ENCODE measurements at places on chromosomes 2 and 18.

GRCh38 chr2:65482971-65483370, 50.6 kb upstream of the SPRED2 start:
- no peak for DNase-seq

DNA sequence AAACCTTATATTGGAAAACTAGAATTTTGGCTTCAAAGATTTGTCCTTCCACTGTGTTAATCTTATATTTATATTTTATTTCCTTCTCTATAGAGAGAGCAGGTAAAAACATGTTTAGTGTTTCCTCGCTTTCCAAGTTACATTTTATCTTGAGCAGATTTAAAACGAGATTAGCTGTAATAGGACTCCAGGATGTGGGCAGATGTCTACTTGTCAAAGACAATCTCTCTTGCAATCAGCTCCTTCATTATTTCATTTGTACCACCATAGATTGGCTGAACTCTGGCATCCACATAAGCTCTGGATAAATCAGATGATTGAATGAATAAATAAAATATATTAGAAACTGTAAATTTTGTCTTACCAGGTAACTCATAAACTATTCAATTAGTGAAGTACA, 17.5 kb upstream of the KANSL1L start:
- peak; percentile 13 for DNase-seq

GRCh38 chr2:232327105-232328031, 51.2 kb upstream of the ALPP start:
- peak; percentile 69 for DNase-seq

DNA sequence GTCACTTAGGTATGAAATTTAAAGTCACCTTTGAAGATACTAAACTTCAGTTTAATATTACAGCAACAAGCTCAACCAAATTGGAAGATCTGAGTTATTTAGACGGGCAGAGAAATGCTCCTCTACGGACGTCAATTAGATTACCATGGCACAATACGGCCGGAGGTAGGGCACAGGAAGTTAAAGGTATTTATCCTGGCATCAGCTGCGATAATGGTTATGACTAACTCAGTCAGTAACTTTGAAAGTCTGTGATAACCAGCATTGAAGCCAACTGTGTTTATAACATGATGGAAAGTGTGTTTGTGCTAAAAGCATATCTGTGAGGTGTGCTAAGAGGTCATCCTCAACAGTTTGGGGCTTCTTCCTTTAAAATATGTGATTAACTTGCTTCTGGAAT, 117.3 kb downstream of the WDSUB1 start:
- DNase-seq = no peak

DNA sequence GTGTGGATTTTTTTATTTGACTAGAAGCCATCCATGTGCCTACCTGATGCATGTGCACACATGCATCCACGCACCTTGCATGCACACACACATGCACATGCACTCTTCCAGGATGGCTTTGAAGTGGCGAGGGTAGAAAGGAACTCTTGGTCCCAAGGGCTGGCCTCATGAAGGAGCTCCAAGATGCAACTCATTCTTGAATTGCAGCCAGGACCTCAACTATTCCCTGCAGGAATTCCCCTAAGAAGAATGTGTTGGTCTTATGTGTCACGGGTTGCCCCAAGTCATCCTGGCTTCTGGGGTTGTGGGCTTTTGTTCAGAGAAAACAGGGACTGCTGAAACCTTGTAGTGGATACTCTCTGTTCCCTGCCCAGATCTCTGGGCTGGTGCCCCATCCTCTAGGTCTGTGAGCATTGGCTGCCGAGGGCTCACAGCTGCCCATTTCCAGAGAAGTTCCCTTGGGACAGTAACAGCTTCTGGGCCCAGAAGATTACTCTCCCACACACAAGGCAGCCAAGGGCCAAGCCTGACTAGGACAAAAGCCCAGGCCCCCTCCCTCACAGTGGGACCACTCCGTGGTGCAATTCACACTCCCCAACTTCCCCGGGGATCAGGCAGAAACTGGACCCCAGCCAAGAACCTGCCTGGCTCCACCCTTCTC, 137.6 kb downstream of the COPS8 start:
- DNase-seq = peak; percentile 75

- no peak for DNase-seq
These were observed 180.9 kb downstream of the ZEB2 start for GRCh38 chr2:144339048-144339447.

- DNase-seq = no peak
These were observed 651.3 kb upstream of the LINC00305 start for GRCh38 chr18:64800151-64800550.

DNA sequence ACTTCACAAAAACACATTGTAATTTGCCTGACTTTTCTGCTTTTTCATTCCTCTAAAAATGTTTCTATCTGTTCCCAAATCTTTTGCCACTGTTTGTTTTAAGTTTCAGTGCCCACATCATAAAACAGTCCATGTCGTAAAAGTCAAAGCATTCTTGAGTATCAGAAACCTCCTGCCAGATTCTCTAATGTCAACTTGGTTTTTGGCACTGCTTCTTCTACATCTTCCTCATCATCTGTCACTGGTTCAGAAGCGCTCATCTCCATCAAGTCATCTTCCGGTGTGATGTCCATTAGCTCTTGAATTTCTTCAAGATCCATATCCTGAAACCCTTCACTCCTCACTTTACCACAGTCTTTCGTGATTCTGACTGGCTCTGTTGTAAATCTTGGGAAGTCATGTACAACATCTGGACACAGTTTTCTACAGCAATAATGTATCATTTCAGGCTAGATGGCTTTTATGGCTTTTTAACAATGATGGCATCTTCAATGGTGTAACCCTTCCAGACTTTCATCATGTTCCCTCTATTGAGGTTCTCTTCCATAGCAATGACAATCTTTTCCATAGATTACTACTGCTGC, 19.6 kb downstream of the CUL3 start:
- DNase-seq = no peak

- DNase-seq = no peak
These were observed 354.8 kb upstream of the MEIS1 start for GRCh38 chr2:66080127-66080526.

DNA sequence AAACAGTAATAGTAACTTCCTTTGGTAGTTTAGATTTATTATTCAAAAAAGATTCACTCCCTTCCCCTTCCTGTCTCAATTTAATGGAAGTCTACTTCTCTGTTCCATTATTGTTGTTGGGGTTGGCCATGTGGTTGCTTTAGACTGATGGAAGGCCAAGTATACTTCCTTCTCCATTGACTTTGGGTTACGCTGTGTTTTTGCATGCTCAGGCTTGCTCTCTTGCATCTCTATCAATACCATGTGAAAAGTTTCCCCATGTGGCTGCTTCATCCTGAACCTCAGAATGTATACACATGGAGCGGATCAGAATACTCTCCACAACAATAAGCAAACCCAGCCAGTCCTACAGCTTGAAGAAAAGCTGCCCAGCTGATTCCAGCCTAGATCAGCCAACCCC, 20.3 kb downstream of the CFAP210 start:
- DNase-seq = peak; percentile 67

DNA sequence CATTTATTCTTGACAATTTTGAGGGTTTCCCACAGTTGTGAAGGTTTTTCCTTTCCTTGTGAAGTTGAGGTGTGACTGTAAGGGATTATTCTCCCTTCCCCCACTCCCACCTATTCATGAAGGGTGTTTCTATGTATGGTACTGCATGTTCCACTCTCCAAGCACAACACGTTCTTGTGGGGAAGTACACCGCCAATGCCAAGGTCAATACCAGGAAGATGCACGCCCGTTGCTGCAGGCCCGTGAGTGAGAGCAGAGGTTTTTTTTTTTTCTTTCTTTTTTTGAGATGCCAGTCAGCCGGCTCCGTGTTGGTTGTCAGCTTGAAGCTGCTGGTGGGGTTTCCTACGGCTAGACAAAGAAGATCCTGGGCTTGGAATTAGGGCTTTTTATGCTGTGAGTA, 38.6 kb upstream of the EPHA4 start:
- DNase-seq = no peak

DNA sequence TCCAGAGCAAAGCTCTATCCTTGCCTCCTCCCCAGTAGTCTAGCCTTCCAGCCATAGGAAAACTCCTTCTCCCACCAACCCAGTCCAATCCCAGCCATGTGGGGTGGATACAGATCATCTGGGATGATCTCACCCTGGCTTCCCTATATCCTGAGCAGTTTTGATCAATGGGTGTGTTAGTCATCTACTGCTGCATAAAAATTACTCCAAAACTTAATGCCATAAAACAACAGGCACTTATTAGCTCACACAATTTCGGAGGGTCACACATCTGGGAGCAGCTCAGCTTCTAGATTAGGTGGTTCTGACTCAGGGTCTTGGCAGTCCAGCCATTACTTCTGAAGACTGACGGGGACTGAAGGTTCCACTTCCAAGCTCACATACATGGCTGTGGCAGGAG, 190.4 kb downstream of the SPP2 start:
- peak; percentile 73 for DNase-seq

- no peak for DNase-seq
These were observed 37.4 kb upstream of the C1D start for GRCh38 chr2:68100189-68100588.

DNA sequence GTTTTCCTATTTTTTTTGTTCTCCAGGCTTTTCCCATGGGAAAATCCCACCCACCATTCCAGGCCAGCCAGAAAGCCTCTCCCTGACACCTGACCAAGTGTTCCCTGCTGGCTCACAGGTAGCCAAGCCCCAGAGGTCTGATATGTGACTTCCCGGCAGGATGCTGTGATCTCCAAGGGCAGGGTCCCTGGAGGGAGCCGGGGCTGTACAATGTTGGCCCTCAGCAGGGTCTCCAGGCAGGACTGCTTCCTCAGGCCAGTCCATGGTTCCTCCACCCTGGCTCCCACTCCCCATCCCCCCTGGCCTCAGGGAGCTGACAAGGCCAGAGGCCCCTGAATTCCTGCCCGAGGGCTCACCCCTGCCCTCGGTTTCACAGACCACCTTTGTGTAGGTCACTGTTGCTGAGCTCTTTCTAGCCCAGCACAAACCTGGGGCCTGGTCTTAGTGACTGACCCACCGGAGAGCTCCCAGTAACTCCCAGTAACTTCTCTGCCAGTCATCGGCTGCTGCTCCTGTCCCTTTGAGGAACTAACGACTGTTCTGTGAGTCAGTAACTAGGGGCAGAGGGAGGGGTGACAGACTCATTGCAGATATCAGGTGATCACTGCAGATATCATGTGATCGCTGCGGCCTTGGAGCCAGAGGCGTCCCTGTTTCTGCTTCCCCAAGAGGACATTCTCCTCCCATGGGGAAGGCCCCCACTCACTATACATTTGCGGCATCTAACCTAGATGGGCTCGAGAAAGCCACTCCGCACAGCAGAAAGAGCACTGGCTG, 38.7 kb downstream of the SDC1 start:
- no peak for DNase-seq

DNA sequence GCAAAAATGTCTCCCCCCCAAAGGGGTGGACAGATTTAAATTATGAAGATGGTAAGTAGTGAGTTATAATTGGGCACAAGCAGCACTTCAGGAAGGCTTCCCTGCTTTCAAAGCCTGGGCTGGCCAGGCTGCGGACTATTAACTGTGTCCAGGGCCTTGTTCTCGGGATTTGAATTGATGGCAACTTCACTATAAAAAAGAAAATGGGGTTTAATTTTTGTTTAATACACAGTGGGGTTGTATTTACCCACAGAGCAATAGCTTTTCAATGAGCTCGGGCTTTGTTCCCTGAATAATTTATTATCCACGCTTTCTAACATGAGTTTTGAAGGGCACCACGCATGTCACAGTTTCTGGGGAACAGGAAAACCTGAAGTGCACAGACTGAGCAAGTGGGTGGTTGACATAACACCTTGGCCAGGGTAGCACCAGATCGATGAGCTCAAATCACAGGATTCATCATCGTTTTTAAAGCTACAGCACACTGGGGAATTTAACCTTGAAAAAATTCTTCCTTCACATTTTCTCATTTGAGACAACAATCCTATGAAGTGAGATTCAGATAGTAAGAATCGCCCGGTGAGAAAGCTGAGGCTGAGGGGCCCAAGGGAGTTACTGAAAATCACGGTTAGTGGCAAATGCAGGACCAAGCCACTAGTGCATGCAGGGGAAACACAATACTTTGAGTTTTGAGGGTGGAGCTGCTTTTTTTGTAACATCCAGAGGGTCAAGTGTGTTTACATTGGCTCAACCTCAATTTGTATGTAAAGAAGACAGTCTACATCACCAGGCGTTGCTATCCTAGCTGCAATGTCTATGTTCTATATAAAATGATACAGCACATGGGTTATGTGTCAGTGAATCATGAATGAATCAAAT, 28.9 kb upstream of the LMAN1 start:
- DNase-seq = no peak

DNA sequence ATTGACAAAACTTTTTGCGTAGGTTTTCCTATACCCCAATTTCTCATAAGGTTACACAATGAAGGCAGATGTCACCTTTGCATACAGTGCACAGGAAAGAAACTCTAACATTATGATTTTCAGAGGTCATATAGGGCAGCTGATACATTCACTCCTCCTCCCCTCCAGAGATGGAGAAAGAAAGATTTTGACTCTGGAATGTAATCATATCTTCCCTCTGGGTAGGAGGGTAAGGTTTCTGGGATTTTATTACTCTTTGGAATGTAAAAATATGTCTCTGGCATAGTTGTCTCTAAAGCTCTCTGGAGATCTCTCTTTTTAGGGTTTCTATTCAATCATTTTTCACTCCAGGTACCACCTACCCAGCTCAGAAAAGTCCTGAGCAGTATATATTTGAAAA, 398.3 kb downstream of the GPD2 start:
- no peak for DNase-seq

DNA sequence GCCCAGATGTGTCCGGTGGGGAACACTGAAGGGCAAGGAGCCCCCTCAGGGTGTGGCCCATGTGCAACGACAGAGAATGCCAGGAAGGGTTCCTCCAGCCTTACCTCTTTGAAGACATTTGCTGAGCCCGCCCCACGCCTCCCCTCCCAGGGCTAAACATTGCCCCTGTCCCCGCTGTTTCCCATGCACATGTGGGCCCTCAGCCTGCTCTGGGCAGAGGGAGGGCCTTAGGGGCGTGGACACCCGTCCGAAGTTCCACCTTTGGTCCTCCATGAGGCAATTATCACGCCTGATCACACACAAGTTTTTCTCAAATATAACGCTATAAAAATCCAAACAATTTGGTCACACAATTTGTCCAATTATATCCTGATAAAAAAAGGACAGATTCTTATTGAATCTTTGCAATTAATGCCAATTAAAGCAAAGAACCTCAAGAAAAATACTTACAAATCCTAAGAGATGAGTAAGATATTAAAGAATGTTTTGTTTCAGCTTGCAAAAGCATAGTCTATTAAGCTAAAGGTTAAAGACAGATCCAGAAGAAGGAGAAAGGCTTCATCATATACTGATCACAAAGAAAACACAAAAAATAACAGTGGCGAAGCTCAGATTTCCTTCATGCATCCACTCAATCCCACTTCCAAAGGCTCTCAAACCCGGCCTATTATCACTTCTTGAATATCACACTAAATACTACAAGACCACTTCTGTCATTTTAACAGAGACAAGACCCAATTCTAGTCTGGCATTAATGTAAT, 55.2 kb upstream of the LDLRAD4 start:
- no peak for DNase-seq

GRCh38 chr2:101410746-101411145, 23.4 kb upstream of the CREG2 start:
- DNase-seq = peak; percentile 66

- DNase-seq = no peak
These were observed 1.5 kb downstream of the UCN start for GRCh38 chr2:27306573-27307286.
